ENCODE measurements at places on chromosomes 2 and 18. TPM values are rescaled to one million over a fixed set of nuclear protein-coding genes. Genes with fewer than 3 reads are reported as not detected.

Gene ERFE
- 2.3 TPM for total RNA-seq

Gene HOXD10
- total RNA-seq, result not detected

Gene COL4A4
- total RNA-seq, result 1.9 TPM

Gene MAPK4
- total RNA-seq, result 0.48 TPM

All from tracheal epithelial cell (primary cell).